GM23248 (cell line): ENCODE measurements at places on chromosomes 3 and 15.

- DNase-seq = no peak
These were observed 25.2 kb downstream of the CD200 start for GRCh38 chr3:112357930-112358780.

DNA sequence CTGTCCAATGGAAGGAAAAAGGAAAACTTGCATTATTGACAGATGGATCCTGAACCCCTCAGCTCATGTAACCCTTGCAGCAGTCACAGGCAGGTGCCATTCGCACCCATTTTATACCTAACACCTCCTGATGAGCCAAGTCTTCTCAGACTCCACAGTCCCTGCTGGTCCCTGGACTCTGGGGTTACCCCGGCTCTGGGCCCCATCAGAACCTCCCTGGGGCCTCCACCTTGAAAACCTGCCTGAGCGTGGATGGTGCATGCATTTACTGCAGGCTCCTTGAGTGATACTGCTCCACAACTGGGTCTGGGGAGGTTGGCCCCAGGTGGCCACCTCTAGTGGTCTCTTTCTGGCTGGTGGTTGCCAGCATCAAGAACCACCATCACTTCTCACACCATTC is 15.9 kb upstream of the DOCK3 start:
- DNase-seq = no peak

DNA sequence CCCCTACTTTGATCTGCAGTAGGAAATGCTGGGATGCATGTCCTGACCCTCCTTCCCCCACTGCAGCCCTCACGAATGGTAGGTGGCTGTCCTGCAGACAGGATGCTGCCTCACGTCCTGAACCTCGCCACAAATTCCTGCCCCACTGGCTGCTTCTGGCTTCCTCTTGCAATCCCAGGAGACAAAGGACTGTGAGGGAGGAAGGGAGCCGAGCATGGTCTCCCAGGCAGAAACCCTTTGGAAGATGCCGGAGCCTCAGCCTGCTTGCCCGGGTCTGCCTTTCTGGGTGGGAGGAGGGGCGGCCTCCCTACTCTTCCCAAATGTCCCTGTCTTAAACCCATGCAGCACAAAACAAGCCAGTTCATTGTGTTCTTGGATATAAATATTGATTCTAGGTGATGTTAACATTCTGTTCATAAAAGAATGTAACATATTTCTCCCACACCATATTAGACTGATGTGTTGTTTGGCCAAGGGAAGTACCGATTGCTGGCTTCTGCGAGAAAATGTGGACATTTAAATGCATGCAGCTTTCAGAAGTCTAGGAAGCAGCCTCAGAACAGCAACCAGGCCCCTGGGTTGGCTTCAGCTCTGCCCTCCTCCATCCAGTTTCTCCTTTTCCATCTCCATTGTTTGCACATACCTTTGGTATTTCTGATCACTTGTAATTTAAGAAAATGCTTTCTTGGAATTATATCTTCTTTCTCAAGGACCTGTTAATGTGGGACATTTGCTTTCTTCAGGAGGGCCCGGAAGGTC is 75.3 kb downstream of the HMG20A start:
- peak; percentile 63 for DNase-seq

DNA sequence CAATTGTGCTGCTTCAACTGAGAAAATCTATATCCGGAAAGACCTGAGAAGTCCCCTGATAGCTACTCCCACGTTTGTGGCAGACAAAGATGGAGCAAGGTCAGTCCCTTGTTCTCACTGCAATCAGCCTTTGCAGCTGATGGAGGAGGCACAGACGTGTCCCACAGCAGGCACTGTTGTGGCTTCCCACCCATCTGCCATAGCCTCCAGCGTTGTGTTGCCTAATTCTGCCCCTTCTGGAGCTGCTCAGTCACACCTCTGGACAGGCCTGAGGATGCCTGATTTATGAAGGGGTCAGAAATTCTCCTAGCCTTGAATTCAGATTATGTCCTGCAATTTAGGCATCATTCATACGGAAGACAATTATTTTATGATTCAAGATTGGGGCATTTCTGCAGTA is 41.9 kb downstream of the MRPS25 start:
- DNase-seq = no peak

DNA sequence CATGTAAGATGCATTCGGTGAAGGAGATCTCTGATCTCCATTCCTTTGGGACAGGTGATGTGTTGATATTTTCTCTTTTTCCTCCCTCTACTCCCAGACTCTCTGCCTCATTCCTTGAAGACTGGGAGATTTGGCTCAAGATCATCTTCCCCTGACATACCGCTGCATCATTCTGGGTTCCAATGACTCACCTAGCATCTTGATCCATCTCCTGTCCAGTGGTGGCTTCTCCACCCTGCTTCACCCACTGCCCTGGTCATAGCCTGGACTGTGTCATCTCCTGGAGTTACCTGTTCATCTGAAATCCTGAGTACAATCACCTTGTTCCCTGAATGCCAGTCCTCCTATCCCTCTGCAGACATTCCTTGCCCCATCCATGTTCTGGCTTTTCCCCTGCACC is 57.4 kb upstream of the TRAK1 start:
- DNase-seq = peak; percentile 82

DNA sequence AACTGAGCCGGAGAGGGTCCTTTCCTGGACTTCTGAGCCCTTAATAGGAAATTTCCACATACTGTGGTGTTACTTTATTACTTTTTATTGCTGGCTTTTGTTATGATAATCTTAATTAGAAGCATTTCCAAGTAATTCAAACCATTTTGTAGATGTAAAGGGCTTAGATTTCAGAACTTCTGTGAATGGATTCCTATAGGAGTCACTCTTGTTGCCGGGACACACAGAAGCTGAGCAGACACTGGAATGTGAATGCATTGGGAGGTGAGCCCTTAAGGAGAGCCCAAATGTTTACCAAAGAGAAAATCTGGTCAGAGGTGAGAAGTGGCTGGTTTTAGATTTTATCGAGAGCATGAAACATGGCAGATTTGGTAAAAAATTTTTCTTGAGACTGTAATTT is 87.4 kb downstream of the FNDC3B start:
- peak; percentile 53 for DNase-seq

- no peak for DNase-seq
These were observed 6.2 kb downstream of the MELTF start for GRCh38 chr3:197023241-197023997.

DNA sequence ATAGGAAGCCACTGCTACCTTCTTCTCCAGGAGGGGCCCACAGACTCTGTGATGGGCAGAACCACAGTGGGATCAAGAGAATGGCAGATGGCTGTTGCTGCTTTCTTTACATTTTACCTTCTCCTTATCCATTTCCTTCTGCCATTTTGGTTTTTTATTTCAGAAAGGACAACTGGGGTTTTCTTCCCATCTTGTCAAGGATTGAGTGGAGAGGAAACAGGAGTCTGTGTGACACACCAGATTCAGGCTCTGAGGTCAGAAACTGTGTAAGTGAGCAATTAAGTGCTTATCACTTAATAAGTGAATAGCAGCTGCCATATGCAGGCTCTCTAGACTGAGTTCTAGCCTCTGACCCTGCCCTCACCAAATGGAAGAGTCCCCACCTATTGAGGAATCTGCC is 47.3 kb downstream of the ITGB5 start:
- no peak for DNase-seq

DNA sequence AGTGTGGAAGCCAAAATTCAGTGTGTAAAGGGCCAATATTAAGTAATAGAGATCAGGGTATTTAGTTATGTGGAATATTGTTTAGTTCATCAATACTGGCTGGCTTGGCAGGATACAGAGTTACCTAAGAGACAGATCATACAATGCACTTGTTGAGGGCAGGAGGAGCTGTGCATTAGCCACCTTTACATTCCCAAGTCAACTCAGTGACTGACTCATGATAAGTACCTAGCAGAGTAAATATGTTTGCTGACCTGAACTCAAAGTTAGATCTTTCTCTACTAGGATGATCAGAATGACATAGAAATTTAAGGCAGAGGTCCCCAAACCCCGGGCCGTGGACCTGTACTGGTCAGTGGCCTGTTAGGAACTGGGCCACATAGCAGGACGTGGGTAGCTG is 3.5 kb upstream of the ABHD17C start:
- no peak for DNase-seq

DNA sequence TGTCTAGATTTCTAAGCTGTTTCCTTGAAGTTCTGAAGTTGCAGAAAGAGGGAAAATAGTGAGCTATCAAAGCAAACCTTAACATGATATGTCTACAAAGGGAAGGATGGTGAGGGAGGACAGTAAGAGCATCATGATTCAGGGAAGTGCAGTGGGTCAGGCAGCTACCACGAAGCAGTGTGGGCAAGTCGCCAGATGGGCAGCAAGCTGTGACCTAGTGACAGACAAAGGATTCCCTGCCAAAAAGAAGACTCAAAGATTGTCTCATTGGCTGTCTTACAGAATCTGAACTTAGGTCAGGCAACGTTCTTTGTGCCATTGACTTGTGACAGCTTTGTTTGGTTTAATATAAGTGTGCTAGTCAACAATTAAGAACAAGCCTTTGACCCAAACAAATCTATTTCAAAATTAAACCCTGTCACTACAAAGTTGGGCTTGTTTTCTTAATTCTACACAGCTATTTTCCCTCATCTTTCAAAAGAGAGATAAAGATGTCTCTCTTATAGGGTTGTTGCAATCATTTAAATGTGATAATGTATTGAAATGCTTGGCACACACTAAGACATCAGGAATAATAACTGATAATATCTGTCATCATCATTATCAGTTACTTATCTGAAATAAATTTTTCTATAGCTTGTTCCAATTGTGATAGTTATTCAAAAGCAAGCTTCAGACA is 153.3 kb downstream of the ECT2 start:
- DNase-seq = no peak

DNA sequence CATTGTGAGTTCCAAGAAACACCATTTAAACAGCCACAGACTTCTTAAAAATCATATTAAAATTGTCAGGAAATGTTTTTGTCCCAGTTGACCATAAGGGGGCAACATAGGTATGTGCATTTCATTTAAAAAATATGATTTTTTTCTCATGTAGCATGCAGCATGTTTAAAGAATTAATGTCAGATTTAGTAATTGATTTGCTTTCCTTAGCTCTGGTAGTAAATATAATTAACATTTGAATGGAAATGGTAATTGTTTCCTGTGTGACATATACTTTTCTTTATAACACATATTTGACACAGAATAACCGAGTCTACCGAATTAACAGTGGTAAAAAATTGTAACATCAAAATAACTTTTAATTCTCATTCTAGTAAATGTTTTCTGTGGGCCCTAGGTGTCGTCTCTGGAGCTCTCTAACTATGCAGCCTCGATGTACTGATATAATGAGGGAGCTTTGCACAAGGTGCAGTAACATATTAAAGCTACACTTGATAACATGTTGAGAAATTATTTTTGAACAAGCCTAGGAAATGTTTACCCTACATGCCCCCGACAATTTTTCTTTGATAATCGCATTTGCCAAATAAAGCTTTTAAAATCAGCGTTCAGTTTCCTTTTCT is 34.9 kb downstream of the NXPE3 start:
- DNase-seq = peak; percentile 60

DNA sequence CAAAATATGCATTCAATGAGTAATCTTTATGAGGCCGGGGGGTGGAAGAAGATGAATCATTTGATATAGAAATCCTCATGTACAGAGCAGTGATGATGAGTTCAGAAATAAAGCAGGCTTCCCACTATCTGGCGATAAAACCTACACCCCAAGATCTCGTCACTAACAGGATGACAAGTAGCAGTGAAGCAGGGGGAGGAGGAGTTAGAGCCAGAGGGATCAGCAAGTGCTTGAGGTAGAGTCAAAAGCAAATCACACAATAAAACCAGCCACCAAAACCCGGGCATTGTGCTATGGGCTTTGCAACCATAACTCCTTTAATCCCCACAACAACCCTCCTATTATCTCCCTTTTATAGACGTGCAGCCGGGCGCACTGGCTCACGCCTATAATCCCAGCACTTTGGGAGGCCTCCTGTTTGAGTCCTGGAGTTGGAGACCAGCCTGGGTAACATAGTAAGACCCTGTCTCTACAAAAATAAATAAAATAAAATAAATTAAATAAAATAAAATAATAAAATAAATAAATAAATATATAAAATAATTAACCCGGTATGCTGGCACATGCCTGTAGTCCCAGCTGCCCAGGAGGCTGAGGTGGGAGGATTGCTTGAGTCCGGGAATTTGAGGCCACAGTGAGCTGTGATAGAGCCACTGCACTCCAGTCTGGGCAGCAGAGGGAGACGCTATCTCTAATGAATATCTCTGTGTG is 53.0 kb downstream of the STARD5 start:
- DNase-seq = peak; percentile 62

GRCh38 chr15:31974855-31975829 is 55.2 kb upstream of the CHRNA7 start:
- DNase-seq = peak; percentile 57

GRCh38 chr3:108064293-108064887 is 26.4 kb downstream of the CD47 start:
- no peak for DNase-seq

GRCh38 chr3:10992017-10992942 is at the start of gene SLC6A1:
TSS of gene SLC6A1 (plus strand) at chr3:10992748. CDS start at chr3:11017212, 24,464 bp downstream.
- peak; percentile 13 for DNase-seq

DNA sequence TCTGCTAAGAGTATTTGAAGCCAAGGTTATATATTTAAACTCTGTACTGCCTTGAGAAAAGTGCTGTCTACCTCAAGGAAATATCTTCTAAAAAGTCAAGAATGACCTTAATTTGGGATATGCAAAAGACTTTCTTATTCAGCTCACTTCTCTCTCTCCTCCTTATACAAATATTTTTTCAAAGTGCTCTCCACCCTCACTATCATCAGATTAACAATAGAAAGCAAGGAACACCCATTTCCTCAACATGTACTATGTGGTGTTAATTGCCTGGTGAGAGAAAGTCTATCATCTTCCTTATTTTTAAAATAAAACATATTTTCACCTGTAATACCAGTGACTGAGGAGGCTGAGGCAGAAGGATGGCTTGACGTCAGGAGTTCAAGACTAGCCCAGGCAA is 44.4 kb upstream of the RSL24D1 start:
- DNase-seq = no peak

- peak; percentile 99 for DNase-seq
These were observed 79.6 kb upstream of the SPATA12 start for GRCh38 chr3:56980798-56981390.

DNA sequence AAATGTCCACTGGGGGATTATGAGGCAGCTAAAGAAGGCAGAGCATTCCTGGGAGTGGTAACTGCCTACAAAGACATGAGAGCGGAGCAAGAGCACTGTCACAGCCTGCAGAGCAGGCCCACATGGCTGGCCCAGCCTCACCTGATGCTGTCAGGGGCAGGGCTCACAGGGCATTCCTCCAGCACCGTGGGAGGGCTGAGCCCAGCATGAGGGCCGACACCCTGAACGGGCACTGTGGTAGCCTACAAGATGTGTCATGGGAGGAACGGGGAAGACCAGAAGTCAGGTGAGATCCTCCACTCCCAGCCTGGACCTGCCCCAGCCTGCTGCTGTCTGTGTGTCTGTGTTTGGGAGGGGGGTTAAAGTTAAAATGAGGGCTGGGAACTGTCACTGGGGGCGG is 30.1 kb downstream of the CCDC12 start:
- no peak for DNase-seq

GRCh38 chr3:11566916-11567315 is 76.8 kb downstream of the VGLL4 start:
- DNase-seq = no peak

DNA sequence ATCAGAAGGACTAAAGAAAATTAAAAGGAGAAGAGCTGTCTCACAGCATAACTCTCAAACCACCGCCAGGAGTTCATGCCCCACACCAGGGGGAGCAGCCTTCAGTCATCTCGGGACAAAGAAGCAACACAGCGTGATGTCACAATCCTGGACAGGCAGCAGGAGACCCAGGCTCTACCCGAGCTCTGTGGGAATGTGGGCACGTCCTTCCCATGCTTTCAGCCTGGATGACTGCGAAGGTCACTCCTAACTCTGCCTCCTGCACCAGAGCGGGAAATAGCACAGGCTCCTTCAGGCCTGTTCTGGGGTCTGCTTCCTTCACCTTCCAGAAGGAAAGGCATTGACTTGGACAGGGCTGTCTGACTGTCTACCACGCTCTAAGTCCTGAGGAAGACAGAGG is 31.3 kb downstream of the NOX5 start:
- peak; percentile 26 for DNase-seq
